ENCODE measurements at places on chromosomes 7 and 10.

DNA sequence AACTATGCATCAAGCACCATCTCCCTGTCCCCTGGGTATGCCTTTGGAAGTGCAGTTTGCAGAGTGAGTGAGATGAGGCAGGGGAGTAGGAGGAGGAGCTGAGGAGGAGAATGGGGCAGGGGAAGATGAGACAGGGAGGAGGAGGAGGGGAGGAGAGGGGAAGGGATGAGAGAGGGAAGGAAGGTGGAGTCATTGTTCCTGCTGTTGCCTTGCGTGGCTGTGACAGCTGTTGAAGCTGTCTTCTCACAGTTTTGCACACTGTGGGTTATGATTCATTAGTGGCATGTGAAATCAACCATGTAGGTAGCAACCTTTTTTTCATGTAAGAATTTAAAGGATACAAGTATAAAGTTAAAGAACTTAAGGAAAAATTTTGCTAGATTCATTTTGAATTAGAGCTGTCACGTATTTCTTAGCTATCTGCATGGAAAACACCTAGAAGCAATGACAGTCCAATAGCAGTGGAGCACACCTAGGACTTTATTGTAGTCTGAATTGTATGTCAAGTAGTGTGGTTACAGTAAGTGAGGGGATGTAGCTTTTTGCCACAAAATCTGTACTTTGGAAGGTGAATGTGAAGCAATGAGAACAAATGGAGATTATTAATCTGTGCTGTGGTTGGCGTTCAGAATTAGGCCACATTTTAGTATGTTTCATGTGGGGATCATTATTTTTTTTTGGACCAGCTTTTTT, 21.7 kb downstream of the CCM2 start:
- DNase-seq, result no peak

DNA sequence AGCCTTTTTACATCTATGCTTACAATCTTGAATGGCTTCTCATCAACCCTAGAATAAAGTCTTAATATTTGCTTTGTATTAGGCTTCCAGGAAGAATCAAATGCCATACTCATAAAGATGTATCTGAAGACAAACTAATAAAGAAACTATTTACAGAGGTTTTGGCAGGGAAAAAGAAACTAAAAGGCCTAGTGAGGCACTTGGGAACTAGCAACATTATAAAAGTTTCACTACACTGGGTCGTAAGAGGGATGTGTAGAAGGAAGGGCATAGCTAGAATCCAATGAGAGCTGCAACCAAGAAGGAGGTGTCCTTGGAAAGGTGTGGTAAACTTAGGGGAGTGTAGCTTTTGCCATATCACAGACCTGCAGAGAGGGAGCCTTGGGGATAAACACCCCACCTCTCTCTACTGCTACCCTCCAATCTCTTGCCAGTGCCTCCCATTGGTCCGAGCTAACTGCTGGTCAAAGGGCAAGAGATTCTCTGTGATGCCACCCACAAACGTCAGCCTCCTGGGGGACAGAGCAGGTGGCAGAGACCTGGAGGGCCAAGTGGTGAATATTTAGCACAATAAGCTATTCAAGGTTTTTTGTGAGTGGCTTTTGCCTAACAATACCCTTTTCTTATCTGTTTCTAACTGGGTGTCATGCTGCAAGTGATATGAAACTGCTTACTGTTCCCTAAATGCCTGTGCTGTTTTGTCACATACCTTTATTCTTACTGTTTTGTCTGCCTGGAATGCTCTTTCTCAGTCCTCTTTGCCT, 60.7 kb downstream of the CPED1 start:
- DNase-seq, result no peak

GRCh38 chr10:49081547-49082275, 33.6 kb downstream of the VSTM4 start:
- DNase-seq, result no peak

DNA sequence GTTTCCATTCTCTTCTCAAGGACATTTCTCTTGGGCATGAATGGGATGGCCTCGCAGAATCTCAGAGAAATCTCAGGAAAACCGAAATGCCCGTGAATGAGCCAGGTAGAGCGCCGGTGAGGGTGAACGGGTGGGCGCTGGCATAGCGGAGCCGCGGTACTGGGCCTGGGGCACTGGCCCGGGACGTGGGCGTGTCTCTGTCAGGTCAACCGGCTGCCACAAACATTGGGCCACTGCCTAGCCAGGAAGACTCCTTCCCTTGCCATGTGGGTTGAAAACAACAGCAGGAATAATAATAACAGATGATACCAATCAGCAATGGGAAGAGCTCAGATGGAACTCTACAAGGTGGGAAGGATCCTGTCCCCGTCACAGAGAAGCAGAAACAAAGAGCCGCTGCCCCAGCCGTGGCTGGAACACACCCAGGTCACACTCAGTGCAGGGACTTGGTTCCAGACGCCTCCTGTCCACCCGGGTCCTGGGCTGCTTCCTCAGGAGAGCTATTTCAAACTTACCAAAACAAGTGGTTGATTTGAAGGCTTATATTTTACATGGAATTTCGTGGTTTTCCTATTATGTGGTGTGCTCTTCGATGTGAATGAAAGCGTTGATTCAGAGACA, 51.1 kb upstream of the EBF3 start:
- no peak for DNase-seq

DNA sequence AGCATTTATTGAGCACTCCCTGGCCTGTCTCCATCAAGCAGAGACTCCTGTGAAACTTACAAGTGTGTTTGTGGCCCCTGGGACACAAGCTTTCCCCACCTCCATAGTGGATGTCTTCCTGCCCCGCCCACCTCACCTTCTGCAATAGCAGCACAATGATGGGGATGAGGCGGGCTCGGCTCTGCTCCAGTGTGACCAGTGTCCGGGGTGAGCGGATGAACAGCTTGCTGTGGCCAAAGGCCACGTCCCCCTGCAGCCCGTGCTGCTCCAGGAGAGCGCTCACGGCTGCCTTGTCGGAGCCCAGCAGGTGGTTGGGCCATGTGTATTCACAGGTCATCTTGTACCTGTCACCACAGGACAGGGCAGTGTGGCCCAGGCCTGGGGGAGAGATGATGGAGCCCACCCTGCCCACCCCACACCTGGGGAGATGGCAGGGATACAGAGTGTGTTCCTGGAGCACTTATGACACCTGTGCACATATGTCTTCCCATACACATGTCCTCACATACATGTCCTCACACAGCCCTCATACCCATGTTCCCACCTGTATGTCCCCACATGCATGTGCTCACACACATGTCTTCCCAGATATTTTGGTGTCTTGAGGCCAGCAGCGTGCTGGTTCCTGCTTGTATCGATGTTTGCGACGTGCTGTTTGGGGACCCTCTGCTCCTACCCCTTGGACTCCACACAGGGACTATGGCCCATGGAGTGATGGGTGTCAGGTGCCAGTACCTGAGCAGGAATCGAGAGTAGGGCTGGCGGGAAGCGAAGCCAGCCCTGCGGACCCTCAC, 12.7 kb downstream of the MYO1G start:
- DNase-seq, result no peak

GRCh38 chr7:133750287-133750686, 376.9 kb upstream of the LRGUK start:
- DNase-seq, result no peak

DNA sequence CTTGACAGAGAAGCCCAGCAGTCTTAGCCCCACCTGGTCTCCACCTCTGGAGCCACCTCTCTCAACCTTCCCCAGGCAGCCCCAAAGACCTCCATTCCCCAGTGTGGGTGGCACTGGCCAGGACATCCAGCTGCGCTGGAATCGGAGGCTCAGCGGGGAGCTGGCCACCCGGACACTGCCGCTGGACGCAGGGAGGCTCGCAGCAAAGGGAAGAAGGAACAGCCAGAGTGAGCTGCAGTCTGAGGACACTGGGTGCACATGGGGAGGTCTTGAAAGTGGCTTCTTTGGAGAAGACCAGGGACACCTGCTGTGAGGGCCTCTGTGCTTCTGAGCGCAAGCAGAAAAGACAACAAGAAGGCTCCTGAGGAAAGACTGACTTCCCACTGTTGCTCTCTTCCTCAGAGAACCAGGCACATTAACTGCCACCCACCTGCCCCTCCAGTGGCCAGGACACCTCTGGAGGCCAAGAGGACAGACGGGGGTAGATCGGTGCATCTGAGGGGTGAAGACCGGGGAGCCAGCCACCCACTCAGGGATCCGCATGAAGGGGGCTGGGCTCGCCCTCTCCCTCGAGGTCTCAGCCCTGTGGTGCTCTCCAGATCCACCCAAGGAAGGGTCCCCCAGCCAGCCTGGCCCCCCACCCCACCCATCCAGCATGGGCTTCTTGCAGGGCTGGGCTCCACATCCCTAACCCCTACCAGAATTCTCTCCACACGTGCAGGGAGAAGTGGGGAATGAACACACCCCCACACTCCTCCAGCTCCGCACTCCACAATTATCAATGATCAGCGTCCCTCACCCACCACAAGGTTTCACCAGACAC, 1.8 kb downstream of the CAMK2B start:
- no peak for DNase-seq

GRCh38 chr7:150979713-150980390, 1.7 kb upstream of the KCNH2 start:
- no peak for DNase-seq

DNA sequence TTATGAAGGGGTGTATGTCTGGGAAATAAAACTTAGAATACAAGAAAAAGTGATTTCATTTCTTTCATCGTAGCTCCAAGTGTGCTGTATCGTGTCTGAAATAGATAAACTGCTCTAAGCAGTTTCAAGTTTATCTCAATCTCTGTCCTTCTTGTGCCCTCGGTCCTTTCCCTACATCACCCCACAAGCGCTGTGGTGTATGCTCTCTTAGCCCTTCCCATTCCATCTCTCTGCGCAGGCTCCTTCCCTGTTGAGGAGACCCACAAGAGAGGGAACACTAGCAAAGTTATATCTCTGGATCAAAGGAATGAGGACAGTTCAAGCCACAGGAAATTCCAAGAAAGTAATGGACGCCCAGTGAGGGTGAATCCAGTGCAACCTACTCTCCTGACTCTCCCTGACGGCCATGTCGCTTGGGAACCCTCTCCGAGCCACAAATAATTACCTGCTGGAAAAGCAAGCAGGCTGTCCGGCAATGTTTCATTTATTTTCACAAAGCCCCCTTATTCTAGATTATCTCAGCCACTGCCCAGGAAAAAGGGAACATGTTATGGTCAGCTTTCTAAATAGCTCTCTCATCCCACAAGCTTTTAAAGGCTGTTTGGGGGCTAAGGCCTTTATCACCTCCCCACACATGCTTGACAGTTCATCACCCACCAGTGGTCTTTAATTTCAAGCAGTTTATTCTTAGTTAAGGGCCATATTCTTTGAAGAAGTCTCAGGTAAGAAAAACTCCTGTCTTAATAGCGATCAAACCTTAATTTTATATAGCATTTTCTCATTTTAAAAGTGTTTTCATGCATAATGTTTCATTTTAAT, 34.8 kb downstream of the LRRC4 start:
- DNase-seq, result no peak

DNA sequence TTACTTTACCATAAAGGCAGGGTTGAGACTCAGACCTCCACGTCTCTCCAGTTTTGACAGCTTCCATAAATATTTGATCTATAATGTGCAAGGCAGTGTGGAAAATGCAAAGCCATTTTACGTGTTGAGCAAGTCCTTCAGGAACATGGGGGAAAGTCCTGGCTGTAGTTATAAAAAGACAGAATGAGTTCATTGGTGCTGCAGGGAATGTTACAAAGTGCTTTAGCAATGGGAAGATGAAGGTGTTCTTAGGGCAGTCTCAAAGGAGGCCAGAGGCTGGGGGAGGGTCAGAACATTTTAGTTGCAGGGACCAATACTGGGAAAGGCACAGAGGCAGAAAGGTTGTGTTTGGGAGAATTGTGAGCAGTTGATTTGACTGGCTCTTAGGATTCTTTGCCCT, 27.9 kb downstream of the CNNM2 start:
- no peak for DNase-seq

- no peak for DNase-seq
These were observed 23.4 kb upstream of the SMIM30 start for GRCh38 chr7:113141803-113142202.

GRCh38 chr7:46173476-46174195, 252.6 kb upstream of the IGFBP3 start:
- DNase-seq, result no peak

DNA sequence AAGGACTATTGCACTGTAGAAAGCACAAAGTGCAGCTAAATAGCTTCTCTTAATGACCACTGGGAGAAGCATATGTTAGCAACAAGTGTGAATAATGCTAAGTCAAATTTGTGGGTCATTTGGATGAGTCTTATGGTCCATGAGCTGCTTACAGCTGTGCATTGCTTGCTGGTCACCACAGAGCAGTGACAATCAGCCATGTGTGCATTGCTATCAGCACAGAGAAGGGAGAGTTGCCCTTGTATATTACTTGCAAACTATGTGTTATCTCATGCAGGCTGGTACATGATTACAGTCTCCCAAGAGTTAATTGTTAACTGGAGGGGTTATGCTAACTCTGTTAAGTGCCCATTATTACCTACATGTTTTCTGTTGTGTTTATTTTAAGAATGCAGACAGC, 25.7 kb downstream of the MRPS33 start:
- no peak for DNase-seq

- DNase-seq, result peak; percentile 54
These were observed 208.8 kb downstream of the KCNMA1 start for GRCh38 chr10:77428691-77429395.
